ENCODE measurements at places on chromosomes 3 and 15.

DNA sequence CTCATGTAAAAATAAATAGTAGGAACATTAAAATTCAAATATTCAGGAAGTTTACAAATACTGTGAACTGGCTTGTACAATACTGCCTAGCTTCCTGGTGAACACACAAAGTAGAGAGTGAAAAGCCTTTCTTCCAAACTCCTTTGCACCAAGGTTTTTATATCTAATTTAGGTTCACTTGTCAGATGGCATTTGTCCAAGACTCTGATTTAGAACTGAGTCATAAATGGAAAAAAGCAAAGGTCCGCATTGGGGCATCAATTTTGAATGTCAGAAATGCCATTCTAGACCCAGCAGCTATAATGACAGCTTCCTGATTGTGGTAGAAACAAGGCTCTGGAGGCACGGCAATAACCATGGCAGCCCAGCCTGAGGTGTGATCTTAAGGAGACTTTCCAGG, 160.7 kb downstream of the PDE8A start:
- no peak for DNase-seq

GRCh38 chr3:124119056-124119716, 127.3 kb upstream of the ROPN1 start:
- no peak for DNase-seq

DNA sequence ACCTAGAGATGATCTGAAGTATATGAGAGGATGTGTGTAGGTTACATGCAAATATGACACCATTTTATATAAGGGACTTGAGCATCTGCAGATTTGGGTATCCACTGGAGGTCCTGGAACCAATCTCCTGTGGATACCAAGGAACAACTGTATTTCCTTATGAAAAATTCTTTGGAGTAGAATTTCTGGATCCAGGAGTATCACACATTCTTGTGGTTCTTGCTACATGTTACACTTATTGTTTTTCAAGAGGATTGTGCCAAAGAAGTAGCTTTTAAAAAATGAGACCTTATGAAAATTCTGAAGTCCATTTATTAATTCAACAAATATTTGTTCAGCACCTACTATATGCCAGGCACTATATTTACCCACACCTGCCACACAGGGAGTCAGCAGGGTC, 15.7 kb upstream of the TBC1D23 start:
- no peak for DNase-seq

DNA sequence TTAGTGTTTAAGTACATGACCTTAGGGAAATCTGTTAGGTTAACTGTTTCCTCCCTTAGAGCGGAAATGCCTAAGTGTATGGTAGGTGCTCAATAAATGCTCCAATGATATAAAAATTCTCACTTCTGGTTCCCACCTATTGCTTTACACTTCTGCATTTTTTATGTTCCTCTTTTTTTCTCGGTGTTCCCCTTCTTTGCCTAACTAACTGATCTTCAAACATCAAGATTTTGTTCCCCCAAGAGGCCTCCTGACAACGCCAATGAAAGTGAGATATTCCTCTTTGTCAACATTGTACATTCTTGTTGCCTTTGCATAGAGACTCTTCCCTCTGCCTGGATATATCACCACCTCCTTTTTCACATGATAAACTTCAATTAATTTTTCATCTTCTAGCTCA, 17.4 kb downstream of the SLC35A5 start:
- DNase-seq, result no peak
